ENCODE measurements at places on chromosomes 7 and 10.
A peak's percentile ranks its signal among the peaks of the same experiment; 100 is the strongest.

DNA sequence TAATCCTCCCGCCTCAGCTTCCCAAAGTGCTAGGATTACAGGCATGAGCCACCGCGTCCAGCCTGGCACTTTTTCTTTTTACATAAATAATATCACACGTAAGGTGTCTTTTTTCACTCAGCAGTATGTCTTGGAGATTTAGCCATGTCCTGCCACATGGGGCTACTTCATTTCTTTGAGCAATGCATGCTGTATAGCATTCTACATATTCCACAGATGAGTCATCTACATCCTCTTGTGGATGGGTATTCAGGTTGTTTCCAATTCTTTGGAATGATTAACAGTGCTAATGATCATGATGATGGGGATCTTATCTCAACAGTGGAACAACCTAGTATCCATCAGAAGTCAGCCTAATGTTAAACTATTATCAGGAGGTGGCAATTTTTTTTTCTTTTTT is 50.8 kb downstream of the ZNF503 start:
- DNase-seq = no peak

- no peak for DNase-seq
Observed at GRCh38 chr10:109945473-109946177, 22.3 kb upstream of the XPNPEP1 start.

DNA sequence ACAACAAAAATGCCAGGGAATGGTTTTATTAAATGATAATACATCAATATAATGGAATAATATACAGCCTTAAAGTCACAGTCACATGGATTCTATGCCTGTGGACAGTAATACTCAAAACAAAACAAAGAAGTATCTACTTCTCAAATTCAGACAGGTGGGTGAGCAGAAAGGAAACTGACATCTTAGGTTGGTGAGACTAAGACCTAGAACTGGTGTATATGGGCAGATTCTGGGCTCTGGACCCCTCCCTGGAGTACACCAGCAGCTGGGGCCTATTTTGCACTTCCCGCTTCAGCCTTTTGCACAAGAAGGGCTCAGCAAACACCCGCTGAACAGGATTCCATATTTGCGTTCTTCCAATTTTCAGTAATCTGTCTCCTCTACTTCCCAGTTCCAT is 5.4 kb upstream of the FIS1 start:
- DNase-seq = no peak

GRCh38 chr7:141231018-141231792 is 157.3 kb downstream of the TMEM178B start:
- DNase-seq = no peak

DNA sequence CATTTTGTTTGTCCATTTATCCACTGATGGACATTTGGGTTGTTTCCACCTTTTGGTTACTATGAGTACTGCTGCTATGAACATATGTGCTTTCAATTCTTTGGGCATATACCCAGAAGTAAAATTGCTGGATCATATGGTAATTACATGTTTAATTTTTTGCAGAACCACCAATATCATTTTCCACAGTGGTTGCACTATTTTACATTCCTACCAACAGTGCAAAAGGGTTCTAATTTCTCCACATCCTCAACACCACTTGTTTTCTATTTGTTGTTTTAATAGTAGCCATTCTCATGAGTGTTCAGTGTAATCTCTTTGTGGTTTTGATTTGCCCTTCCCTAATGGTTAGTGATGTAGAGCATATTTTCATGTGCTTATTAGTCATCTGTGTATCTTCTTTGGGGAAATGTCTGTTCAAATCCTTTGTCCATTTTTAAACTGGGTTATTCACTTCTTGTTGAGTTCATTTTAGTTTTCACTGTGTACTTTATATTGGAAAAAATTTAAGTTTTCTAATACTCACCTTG is 101.9 kb downstream of the HIBADH start:
- DNase-seq = no peak

- DNase-seq = no peak
Observed at GRCh38 chr7:79060498-79060897, 393.0 kb downstream of the MAGI2 start.

GRCh38 chr10:110755781-110756180 is 111.6 kb downstream of the RBM20 start:
- DNase-seq = no peak

DNA sequence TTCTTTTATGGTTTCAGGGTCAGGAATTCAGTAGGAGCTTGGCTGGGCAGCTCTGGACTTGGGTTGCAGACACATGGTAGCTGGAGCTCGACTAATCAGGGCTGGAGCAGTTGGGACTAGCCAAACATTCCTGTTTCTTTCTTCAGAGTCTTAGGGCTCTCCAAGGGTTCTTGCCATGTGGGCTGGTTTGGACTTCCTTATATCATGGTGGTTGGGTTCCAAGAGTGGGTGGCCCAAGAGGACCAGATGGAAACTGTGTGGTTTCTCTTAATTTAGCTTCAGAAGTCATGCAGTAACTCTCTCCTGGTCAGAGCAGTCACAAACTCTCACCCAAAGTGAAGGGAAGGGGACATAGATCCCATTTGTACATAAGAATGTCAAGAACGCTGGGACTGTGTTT is 270.1 kb upstream of the FZD1 start:
- DNase-seq = no peak

GRCh38 chr10:3295582-3296151 is 123.1 kb upstream of the PITRM1 start:
- DNase-seq = no peak

- no peak for DNase-seq
Observed at GRCh38 chr7:71486856-71487628, 355.1 kb downstream of the GALNT17 start.

GRCh38 chr10:24255881-24256311 is 47.0 kb downstream of the KIAA1217 start:
- no peak for DNase-seq

DNA sequence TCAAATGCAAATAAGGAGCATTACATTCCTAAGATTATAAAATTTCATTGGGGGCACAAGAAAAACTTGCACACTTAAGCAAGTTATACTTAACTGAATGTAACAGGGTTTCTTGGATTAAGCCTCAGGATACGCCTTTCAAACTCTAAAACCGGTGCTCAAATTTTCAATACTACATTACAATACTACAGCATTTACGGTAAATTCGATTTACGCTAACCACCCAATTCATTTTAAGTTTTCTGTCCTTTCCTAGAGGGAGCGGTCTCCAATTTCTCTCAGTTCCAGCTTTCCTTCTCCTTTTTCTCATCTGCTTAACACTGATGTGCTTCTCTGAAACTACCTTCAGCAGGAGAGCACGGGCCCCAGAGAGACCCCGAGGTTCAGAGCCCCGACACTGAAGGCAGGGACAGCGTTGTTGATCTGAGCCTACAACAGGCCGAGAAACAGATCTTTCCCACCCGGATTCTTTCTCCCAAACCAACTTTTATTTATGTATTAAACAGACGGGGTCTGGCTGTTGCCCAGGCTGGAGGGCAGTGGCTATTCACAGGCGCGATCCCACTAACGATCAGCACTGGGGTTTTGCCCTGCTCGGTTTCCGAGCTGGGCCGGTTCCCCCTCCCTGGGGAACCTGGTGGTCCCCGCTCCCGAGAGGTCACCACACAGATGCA is 798 bp downstream of the ZNF425 start:
- DNase-seq = no peak

DNA sequence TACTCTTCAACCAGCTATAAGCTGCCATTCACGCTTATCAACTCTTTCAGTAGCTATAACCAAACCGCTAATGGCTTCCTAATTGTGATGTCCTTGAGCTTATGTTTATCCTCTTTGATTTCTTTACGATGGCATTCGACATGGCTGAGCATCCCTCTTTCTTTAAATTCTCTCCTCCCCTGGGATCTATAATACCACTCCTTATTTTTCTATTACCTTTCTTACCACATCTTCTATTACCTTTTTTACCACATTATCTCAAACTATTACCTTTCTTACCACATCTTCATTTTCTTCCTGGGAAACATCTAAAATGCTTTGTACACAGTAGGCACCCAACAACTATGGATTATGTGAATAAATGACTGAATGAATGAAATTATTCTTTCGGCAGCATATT is 13.1 kb downstream of the ZCWPW1 start:
- DNase-seq = no peak

DNA sequence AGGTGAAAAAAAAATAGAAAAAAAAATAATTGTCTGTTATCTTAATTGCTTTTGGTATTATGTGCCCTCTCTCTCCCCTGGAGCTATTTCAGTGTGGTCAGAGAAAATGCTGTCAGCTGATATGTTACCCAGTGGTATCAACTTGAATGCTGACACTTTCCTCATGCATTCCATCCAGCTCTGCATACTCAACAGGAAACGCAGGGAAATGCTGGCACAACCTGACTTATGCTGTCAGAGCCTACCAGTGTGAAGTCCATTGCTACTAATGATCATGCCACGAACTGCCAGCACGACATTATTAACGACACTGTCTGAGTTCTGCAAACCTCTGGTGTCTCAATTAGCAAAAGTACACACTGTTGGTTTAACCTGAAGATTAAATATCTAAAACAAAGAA is 182.8 kb downstream of the ZWINT start:
- DNase-seq = no peak

- DNase-seq = no peak
Observed at GRCh38 chr10:91000470-91000869, 79.6 kb upstream of the ANKRD1 start.

- DNase-seq = no peak
Observed at GRCh38 chr7:5661942-5662341, 119.5 kb downstream of the RNF216 start.

- DNase-seq = no peak
Observed at GRCh38 chr7:135380351-135380750, 129.6 kb downstream of the CNOT4 start.

DNA sequence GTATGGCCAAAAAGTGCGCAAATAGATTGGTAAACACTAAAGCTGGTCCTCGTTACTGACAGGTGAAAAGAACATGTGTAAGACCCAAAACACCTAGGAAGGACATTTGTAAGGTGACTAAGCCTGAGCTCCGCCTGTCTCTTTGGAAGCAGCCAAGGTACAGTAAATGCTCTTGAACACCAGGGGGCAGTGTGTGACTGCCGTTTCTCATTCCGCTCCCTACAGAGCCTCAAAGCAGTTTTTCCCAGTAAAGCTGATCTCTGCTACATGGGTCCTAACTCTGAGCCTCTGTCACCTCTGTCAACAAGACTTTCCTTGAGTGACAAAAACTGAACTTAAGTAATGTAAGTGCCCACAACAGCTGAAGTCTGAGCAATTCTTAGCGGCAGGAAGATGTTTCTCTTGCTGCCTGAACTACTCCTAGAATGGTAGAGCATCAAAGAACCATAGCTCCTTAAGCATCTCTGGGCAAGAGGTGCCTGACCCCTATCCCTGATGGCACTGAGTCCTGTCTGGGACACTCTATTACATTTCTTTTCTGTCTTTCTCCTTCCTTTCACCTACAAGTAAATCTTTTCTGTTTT is 238.0 kb upstream of the INHBA start:
- peak; percentile 28 for DNase-seq

DNA sequence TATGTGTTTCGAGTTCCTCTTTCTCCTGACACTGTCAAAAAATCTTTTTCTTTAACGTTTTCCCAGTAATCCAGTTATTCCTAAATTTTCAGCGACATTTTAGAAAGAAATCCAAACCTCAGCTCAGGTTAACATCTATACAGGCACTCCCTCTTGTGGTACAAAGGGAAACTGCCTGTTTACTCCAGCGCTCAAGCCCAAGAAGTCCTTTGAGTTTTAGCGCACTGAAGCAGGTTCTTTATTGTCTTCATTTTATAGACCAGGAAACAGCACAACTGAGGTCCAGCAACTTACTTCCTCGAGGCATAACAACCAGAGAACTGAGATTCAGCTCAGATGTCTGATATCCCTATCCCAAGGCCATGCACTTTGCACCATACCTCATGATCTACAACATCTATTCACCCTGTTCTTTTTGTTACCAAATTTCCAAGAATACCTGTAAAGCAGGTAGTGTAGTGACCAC is 287.2 kb upstream of the MKLN1 start:
- DNase-seq = no peak

- DNase-seq = no peak
Observed at GRCh38 chr10:132149271-132149670, 37.5 kb upstream of the DPYSL4 start.

DNA sequence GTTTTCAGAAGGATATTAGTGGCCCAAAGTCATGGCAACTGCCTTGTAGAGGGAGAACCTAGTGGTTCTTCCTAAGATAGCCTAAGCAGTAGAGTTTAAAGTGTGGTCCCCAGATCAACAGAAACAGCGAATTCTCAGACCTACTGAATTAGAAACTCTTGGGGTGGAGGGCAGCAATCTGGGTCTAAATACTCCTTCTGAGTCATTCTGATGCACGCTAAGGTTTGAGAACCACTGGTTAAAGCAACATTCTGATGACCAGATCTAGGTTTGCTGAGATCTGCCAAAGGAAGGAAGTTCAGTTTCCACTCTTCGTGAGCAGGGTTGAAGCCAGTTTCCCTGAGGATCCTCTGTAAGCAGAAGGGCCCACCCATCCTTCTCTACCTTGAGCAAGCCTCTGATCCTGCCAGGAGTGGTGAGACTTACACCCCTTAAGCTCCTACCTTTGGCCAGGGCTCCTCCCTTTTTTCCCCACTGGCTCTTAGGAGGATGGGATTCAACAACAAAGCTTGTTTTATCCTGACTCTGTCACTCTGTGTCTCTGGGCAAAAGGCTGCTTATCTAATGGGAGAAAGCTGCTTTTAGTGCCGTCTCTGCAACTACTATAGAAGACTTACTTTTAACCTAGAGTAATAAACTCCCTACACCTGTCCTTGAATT is 26.8 kb upstream of the TRUB1 start:
- DNase-seq = no peak

- no peak for DNase-seq
Observed at GRCh38 chr7:48209004-48209600, 37.8 kb downstream of the ABCA13 start.

GRCh38 chr7:128829391-128830166 is 627 bp upstream of the FLNC start:
- DNase-seq = no peak

- no peak for DNase-seq
Observed at GRCh38 chr10:122112021-122112616, 123.2 kb downstream of the TACC2 start.

GRCh38 chr10:73058057-73058591 is 38.5 kb downstream of the P4HA1 start:
- DNase-seq = no peak

GRCh38 chr10:89591111-89591795 is 53.8 kb downstream of the PANK1 start:
- no peak for DNase-seq

GRCh38 chr10:80172896-80173295 is 32.4 kb downstream of the ANXA11 start:
- no peak for DNase-seq

GRCh38 chr7:20998309-20998708 is 211.6 kb upstream of the SP8 start:
- DNase-seq = no peak

- no peak for DNase-seq
Observed at GRCh38 chr10:132612571-132613504, 75.3 kb downstream of the INPP5A start.

DNA sequence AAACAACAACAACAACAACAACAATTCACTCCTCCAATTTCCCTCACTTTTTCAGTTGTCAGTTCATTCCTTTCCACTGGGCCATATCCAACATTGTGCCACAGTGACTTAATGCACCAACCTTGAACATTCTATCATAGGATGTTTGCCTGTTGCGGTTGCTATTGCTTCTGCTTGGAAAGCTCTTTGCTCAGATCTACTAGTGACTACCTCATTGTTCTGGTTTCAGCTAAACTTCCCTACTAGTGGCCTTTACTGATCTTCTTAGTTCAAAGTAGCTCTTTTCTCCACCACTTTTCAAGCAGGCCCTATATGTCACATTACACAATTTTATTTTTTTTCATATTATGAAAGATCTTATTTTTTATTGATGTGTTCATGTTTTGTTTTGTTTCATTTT is 9.8 kb upstream of the STEAP4 start:
- no peak for DNase-seq

All from stimulated activated CD4-positive, alpha-beta T cell treated with anti-CD3 and anti-CD28 coated beads, Interleukin-1b, Interleukin-23, amount 100 ng/mL, for 24 hours (primary cell).